Lung microvascular endothelial cell (primary cell): ENCODE measurements at places on chromosomes 12 and 14.

DNA sequence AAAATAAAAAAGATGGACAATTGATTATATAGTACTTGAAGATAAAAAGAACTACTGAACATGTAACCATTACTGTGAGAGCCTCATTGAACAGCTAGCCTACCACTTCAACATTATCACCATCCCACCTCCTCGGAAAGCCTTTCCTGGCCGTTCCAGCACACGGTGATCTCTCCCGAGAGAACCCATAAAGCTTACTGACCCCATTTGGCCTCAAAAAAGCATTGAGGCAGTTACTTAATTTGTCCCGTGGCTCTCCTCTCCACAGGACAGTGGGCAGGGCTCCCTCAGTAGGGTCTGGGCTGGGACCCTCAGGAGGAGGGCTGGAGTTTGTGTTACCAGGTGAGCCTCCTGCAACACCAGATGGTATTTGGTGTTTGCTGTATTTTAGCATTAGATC is 55.8 kb downstream of the RAB35 start:
- no peak for DNase-seq

DNA sequence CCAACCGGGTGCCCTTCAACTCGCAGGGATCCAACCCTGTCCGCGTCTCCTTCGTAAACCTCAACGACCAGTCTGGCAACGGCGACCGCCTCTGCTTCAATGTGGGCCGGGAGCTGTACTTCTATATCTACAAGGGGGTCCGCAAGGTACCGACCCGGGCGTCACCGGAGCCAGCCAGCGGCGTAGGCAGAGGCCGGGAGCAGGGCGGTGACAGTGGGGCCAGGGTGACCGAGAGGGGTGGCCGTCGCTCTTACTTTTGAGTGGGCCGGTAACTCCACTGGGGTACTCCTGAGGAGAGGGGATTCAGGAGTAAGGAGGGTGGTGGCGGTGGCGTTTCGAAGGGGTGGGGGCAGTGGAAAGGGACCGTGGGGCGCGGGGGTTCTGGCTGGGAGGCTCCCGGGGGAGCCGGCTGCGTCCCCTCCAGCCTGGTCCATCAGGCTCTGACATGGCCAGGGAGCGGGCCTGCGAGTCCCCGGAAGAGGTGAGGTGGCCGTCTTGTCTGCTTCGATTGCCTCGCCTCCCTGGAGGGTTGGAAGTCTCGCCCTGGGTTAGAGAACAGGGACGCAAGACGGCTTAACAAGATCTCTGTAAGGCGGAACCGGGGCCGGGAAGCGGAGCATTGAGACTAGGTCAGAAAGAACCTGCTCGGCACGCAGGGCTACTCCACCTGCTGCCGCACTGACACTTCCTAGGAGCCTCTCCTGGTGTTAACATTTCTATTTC is 491 bp downstream of the WDR20 start:
- DNase-seq, result peak; percentile 37

- DNase-seq, result peak; percentile 17
Measured at GRCh38 chr12:4292341-4293073, 18.9 kb downstream of the CCND2 start.

GRCh38 chr12:16622338-16622737 is 16.4 kb upstream of the LMO3 start:
- DNase-seq, result no peak

DNA sequence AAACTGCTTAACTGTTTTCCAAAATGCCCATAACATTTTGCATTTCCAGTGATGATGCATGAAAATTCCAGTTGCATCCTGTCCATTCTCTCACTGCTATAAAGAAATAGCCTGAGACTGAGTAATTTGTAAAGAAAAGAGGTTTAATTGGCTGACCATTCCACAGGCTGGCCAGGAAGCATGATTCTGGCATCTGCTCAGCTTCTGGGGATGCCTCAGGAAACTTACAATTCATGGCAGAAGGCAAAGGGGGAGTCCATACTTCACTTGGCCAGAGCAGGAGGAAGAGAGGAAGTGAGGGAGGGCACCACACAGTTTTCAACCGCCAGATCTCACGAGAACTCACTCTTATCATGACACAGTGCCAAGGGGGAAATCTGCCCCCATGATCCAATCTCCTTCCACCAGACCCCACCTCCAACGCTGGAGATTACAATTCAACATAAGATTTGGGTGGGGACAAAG is 18.2 kb upstream of the CLEC2D start:
- DNase-seq, result peak; percentile 4

DNA sequence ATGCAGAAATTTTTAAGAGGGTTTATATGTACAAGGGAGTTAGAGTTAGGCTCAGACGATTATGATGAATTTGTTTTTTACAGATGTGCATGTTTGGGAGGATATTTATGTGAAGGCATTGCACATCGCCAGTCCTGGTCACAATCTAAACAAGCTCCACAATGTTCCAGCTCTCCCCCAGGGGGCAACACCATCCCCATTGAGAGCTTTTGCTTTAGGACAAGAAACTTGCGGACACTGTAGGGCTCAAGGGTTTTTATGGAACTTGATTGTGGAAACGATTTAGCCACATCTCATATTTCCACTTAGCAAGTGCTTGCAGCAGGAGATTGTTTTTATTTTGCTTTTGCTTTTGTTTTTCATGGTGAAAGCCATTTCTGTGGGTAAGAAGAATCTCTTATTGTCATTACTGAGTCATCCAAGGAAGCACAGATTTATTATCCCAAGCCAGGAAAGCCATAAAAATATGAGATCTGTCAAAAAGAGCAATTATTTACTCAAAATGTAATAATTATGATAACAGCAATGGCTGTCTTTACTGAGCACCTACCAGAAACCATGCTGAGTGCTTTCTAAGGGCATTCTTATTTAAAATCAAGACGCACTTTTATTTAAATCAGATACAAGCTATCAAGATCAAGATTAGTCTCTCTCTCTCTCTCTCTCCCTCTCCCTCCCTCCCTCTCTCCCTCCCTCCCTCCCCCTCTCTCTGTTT is 276.7 kb upstream of the SRRM4 start:
- no peak for DNase-seq

DNA sequence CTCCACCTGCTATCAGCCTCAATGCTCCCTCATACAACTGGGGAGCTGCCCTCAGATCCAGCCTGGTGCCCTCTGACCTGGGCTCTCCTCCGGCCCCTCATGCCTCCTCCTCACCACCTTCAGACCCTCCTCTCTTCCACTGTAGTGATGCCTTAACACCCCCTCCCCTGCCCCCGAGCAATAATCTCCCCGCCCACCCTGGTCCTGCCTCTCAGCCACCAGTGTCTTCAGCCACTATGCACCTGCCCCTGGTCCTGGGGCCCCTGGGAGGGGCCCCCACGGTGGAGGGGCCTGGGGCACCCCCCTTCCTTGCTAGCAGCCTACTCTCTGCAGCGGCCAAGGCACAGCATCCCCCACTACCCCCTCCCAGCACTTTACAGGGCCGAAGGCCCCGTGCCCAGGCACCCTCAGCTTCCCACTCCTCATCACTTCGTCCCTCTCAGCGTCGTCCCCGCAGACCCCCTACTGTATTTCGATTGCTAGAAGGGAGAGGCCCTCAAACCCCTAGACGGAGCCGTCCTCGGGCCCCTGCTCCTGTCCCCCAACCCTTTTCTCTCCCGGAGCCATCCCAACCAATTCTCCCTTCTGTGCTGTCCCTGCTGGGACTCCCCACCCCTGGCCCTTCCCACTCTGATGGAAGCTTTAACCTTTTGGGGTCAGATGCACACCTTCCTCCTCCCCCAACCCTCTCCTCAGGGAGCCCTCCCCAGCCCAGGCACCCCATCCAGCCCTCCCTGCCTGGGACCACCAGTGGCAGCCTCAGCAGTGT is 3.2 kb downstream of the MBD6 start:
- DNase-seq, result no peak
